Neural progenitor cell (in vitro differentiated cells): ENCODE measurements at places on chromosomes 11 and 22.

DNA sequence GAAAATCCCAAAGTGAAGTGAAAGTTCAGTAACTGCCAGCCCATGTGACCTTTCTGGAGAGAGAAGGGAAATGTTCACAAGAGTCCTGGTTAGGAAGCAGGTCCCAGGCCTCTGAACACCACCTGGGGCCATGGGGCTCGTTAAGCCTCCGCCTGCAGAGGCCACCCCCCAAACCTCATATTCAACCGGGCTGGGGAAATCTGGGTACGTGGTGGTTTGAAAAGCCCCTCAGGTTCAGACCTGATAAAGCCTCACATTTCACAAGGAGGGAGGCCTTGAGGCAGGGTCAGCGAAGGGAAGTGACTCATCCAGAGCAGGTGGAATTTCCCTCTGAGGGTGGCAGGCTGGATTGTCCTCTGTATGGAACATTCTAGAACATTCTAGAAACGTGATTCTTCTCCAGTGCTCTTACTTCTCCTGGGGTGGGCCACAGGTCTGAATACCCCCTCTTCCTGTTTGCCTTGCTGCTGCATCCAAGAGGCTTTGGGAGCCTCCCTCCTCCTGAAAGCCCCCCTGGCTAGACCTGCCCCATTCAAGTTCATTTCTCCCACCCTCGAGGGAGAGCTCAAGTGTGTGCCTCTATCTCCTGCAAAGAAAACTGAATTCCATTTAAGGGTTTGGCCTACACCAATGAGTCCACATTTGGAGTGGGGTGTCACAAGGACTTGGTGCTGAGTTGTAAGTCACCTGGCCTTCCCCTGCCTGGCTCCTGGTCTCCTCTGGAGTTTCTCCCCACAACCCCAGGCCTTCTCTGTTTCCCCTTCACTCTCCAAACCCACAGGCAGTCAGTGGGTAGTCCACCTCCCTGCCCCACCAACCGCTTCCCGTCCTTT, 6.3 kb downstream of the FXYD2 start:
- H3K27ac ChIP-seq, result no peak overlapping the region
- no peaks in the 10 kb centered on the region for H3K36me3 ChIP-seq
- H3K27me3 ChIP-seq, result no peaks in the 10 kb centered on the region
- peaks cover 33% of the 10 kb centered on the region for H3K4me1 ChIP-seq

DNA sequence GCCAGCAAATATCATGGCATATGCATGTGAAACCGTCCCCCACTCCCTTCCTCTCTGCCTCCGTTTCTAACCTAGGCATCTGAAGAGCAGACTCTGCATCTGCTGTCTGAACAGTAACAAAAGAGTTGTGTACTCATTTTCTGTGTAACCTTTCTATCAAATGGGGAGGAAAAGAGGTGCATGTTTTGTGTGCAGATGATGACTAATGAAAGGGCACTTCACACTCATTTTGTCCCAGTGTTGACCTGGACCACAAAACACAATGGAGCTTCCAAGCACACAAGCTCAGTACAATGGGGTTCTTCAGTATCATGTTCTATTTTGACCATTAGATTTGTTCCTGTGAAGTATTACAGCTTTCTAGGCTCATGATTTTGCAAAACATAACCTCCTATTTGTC, 13.0 kb downstream of the JHY start:
- H3K36me3 ChIP-seq, result no peaks in the 10 kb centered on the region
- no peak overlapping the region for H3K27ac ChIP-seq
- no peak overlapping the region for H3K4me3 ChIP-seq
- DNase-seq, result no peak
- peaks cover 5% of the 10 kb centered on the region for H3K4me1 ChIP-seq

- H3K27me3 ChIP-seq, result no peaks in the 10 kb centered on the region
- DNase-seq, result peak; percentile 48
- H3K27ac ChIP-seq, result no peak overlapping the region
- no peak overlapping the region for H3K4me3 ChIP-seq
- no peaks in the 10 kb centered on the region for H3K4me1 ChIP-seq
Measured at GRCh38 chr11:32358729-32359128, 76.6 kb downstream of the WT1 start.

DNA sequence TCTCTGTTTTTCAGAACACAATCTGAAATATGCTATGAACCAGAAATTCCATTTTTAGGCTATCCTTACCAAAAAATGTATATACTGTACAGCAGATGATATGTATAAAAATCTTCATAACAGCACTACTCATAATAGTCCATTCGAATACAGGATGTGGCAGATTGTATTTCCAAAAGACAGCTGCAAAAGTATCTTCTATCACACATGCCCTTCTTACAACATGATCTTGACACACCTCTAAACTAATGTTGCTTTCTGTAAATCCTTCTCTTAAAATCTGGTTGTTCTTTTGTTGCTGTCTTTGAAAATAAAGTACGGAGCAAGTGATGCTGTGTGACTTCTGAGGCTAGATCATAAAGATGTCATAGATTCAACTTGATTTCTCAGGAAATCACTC, 409.9 kb upstream of the LUZP2 start:
- H3K36me3 ChIP-seq, result no peaks in the 10 kb centered on the region
- no peak overlapping the region for H3K27ac ChIP-seq
- H3K27me3 ChIP-seq, result no peaks in the 10 kb centered on the region
- H3K4me3 ChIP-seq, result no peak overlapping the region
- no peaks in the 10 kb centered on the region for H3K4me1 ChIP-seq

GRCh38 chr11:116693593-116694348, 79.0 kb downstream of the BUD13 start:
- peaks cover 3% of the 10 kb centered on the region for H3K4me1 ChIP-seq
- DNase-seq, result no peak
- H3K27ac ChIP-seq, result no peak overlapping the region
- no peaks in the 10 kb centered on the region for H3K36me3 ChIP-seq
- no peak overlapping the region for H3K4me3 ChIP-seq

GRCh38 chr22:43005106-43005505, 9.8 kb downstream of the PACSIN2 start:
- no peaks in the 10 kb centered on the region for H3K27me3 ChIP-seq
- H3K27ac ChIP-seq, result no peak overlapping the region
- peaks cover 22% of the 10 kb centered on the region for H3K4me1 ChIP-seq
- DNase-seq, result no peak
- no peak overlapping the region for H3K4me3 ChIP-seq
- H3K36me3 ChIP-seq, result no peaks in the 10 kb centered on the region

DNA sequence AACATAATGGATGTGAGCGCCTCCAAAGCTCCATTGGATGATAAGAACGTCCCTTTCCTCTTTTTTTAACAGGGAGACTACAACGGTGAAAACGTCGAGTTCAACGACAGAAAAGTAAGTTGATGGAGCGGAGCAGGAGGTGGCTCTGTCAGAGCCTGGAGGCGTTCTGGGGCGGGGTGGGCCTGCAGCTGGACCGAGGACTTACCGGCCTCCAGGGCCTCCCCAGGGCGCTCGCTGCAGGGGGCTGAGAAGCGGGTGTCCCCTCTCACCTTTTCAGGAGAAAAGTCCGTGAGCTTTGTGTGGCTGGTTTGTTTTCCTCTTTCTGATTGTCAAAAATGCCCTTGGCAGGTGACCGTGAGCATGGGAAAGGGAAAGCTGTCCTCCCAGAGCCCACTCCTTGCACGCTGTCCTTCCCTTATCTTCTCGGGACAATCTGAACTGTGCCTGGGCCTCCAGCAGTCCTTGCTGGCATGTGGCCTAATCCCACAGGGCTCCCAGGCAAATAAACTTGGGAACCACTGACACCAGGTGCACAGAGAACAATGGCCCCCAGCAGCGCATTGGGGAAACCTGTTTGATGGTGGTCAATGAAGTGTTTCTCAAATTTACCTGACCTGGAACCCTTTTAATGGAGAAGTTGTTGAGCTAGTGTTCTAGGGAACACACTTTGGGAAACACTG, 38.4 kb downstream of the ANO1 start:
- H3K4me1 ChIP-seq, result peaks cover 6% of the 10 kb centered on the region
- H3K27ac ChIP-seq, result no peak overlapping the region
- H3K27me3 ChIP-seq, result no peaks in the 10 kb centered on the region
- no peaks in the 10 kb centered on the region for H3K36me3 ChIP-seq
- no peak for DNase-seq

DNA sequence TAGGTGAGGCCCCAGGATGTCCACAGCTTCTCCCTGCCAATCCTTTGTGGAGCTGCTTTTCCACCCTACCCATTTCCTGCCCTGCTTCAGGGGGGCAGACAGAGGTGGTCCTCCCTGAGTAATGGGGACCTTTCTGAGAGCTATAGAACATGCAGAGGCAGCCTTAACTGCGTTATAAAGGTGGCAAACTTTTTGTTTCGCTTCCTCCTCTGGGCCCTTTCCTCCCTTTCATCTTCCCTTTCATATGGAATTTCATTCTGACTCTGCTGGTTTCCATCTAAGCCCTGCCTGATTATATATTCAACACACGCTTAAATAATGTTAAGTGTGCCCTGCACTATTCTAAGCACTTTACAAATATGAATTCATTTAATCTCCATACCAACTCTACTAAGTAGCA, 169.3 kb upstream of the E2F8 start:
- H3K36me3 ChIP-seq, result no peaks in the 10 kb centered on the region
- no peak overlapping the region for H3K4me3 ChIP-seq
- H3K27me3 ChIP-seq, result no peaks in the 10 kb centered on the region
- no peak overlapping the region for H3K27ac ChIP-seq
- no peak for DNase-seq
- peaks cover 15% of the 10 kb centered on the region for H3K4me1 ChIP-seq

GRCh38 chr11:75376175-75376574, 23.1 kb upstream of the RPS3 start:
- no peak overlapping the region for H3K4me3 ChIP-seq
- H3K36me3 ChIP-seq, result no peaks in the 10 kb centered on the region
- peak; percentile 21 for DNase-seq
- no peak overlapping the region for H3K27ac ChIP-seq
- H3K27me3 ChIP-seq, result no peaks in the 10 kb centered on the region
- H3K4me1 ChIP-seq, result no peaks in the 10 kb centered on the region

GRCh38 chr11:117906126-117906525, 23.1 kb downstream of the TMPRSS13 start:
- no peaks in the 10 kb centered on the region for H3K27me3 ChIP-seq
- no peaks in the 10 kb centered on the region for H3K36me3 ChIP-seq
- H3K4me1 ChIP-seq, result no peaks in the 10 kb centered on the region
- DNase-seq, result no peak
- no peak overlapping the region for H3K27ac ChIP-seq

GRCh38 chr11:30984442-30984816, 385.1 kb downstream of the DCDC1 start:
- H3K27ac ChIP-seq, result no peak overlapping the region
- peaks cover 36% of the 10 kb centered on the region for H3K4me1 ChIP-seq
- H3K27me3 ChIP-seq, result no peaks in the 10 kb centered on the region
- H3K36me3 ChIP-seq, result no peaks in the 10 kb centered on the region
- DNase-seq, result no peak

DNA sequence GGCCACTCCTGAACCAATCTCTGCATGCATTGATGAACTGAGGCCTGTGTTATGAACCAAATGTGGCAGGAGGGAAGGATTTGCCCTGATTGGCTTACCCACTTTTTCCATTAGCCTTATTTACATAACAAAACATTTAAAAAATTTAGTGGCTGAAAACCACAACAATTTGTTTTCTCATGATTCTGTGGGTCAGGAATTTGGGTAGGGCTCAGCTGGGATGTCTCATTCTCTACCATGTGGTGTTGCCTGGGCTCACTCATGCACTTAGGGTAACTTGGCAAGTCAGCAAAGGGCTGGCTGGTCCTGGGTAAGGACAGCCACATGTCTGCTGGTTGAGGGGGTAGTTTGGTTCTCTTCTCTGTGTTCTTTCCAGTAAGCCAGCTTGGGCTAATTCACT, 35.1 kb upstream of the CYP2R1 start:
- H3K4me3 ChIP-seq, result no peak overlapping the region
- H3K36me3 ChIP-seq, result no peaks in the 10 kb centered on the region
- no peak overlapping the region for H3K27ac ChIP-seq
- H3K27me3 ChIP-seq, result no peaks in the 10 kb centered on the region
- DNase-seq, result no peak

DNA sequence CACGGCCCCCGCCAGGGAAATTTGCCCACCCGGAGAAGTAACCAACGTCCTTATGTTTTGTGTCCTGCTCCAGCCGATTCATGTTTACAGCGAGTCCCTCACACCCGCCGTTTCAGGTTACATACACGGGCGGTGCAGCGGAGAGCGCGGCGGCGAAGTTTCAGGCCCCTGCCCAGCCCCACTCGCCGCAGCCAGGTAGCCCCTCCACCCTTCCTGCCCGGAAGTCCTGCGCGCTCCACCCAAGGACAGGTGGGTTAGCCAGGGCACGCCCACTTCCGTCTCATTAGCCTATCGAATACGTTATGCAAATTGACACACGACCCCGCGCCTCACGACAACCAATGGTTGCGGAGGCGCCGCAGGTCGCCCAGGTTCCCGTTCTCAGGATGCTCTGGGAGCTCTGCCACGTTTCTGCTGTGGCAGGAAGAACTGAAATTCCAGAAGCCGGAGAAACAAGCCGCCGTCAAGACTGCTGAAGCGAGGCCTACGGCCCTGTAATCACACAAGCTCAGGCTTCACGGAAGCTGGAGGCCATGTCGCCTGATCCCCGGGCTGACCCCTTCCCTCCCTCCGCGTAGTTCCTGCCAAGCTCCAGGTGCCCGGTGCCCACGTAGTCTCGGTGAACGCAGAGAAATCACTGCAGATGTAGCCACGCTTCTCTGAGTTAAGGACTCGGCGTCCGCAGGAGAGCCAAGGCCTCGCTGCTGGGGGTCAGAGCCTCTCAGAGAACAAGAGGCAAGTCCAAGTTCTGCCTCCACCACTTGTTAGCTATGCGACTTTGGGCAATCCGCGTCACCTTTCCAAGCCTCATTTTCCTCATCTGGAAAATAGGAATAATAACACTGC, 22.4 kb upstream of the MYH9 start:
- H3K4me3 ChIP-seq, result peak overlapping the region; percentile 45
- H3K36me3 ChIP-seq, result no peaks in the 10 kb centered on the region
- no peaks in the 10 kb centered on the region for H3K27me3 ChIP-seq
- H3K27ac ChIP-seq, result peak overlapping the region; percentile 88
- peaks cover 5% of the 10 kb centered on the region for H3K4me1 ChIP-seq

DNA sequence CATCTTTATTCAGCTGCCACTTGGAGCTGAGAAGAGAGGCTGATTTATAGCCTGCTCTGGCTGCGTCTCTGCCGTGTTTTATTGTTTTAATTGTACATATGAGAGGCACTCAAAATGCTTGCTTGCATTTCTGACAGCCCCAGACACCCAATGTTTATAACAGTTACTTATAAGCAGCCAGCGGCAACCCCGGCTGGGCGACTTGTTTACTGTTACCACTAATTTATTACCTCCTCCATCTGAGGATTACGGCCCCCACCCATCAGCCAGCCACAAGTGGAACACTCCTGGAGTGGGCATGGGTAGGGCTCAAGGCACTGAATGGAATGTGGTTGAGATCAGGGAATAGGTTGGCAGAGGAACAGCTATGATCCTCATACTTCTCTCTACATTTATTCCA, 61.2 kb downstream of the CLPB start:
- no peaks in the 10 kb centered on the region for H3K27me3 ChIP-seq
- H3K4me3 ChIP-seq, result no peak overlapping the region
- H3K4me1 ChIP-seq, result no peaks in the 10 kb centered on the region

DNA sequence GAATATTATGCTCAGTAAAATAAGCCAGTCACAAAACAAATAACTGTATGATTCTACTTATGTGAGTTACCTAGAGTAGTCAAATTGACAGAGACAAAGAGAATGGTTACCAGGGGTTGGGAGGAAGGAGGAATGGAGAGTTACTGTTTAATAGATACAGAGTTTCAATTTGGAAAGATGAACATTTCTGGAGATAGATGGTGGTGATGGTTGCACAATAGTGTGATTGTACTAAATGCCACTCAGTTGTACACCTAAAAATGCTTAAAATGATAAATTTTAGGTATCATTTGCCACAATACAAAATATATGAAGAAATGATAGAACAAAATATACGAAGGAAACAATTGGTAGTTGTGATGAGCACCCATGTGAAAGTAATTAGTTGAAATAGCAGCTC, 43.4 kb downstream of the PDHX start:
- H3K4me1 ChIP-seq, result peaks cover 8% of the 10 kb centered on the region
- H3K4me3 ChIP-seq, result no peak overlapping the region
- no peak overlapping the region for H3K27ac ChIP-seq
- no peaks in the 10 kb centered on the region for H3K27me3 ChIP-seq
